ENCODE measurements at places on chromosomes 13 and 19.

DNA sequence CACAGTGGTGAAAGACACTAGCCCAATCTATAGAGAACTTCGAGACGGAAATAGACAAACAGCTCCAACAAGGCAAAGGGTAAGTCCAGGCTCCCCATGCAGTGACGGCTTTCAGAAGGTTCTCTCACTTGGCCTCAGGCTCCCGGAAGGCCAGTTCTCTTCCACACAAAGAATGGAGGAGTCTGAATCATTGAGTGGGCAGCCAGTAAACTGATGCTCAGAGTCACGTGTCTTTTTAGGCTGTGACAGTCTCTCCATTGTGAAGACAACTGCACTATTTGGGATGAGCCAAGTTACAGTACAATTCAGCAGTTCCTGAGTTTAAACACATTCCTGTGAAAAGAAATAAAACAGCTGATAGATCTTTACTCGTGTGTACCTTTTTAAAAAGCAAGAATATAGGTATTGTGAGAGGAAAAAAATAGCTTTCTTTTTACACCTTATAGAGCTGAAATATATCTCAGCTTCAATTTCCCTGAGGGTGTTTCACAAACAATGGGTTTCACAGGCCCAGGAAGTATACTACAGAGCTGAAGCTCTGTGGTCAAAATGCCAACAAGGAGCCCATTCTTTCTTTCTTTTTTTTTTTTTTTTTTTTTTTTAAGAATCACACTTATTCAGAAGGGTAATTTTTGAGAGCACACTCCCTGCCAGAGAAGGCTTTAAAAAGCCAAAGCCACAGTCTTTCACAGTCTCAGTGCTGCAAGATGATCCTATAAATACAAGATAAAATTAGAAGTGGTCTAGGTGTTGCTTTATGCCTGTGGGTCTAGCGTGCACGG is 135.1 kb downstream of the FREM2 start:
- no peak for DNase-seq

DNA sequence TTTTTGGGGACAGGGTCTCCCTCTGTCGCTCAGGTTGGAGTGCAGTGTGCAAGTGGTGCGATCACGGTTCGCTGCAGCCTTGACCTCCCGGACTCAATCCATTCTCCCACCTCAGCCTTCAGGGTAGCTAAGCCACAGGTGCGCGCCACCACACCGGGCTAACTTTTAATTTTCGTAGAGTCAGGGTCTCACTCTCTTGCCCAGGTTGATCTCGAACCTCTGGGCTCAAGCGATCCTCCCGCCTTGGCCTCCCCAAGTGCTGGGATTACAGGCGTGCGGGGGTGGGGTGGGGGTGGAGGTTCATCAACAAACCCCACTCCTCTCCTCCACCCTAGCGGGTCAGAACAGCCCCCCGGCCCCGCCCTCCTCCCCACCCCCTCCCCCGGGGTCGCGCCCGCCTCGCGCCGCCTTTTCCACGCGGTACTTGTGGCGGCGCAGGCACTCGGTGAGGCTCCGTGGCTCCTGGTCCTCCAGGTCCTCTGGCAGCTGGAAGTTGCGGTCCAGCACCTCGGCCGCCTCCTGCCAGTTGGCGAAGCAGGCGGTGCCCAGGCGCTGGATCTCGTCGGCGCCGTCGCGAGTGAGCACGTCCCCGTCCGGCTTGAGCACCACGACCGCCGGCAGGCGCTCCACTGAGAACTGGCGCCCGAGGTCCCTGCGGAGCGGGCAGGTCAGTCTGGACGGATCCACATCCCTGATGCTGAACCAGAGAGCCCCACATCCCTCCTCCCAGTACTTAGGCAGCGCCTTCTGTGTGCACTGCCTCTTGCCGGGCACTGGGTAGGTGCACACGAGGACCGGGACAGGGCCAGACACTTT is 5.2 kb downstream of the NXNL1 start:
- no peak for DNase-seq

GRCh38 chr19:49907745-49908446 is 11.2 kb upstream of the IL4I1 start:
- no peak for DNase-seq

DNA sequence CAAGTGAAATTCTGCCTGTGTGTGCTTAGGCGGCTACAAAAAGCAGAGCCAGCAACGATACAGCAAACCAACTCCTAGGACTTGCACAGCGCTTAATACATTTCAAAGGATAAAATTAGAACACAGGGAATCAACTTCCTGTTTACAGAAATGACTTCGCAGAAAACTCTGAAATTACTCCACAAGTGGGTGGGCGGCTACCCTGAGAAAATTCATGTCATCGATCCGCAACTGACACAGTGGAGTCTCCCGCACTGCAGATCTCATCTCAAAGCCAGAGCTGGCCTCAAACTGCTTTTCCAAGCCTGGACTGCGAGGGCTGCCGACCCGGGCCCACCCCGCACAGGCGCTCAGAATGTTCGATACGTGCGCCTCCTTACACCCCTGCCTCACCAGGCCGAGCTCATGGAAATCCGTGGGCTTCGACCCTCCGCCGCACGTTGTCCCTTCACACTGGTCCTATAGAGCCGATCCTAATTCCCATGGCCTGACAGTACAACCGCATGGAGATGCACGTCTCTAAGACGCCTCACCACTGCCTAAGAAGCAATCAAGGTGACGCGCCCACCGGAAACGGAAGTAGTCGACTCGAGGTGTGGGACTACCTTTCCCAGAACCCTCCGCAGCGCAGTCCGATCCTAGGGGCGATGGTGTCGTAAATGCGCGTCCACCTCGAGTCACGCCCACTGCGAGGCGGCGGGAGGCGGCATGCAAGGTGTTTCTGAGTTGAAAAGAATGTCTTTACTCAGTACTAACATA is at the start of gene ZNF229:
ZNF229 (minus strand) TSS at position 557 of the 759 bp plus-strand sequence. CDS start 5,625 bp downstream, outside the sequence.
- DNase-seq: no peak

GRCh38 chr13:100473501-100474044 is 115.0 kb downstream of the GGACT start:
- no peak for DNase-seq

DNA sequence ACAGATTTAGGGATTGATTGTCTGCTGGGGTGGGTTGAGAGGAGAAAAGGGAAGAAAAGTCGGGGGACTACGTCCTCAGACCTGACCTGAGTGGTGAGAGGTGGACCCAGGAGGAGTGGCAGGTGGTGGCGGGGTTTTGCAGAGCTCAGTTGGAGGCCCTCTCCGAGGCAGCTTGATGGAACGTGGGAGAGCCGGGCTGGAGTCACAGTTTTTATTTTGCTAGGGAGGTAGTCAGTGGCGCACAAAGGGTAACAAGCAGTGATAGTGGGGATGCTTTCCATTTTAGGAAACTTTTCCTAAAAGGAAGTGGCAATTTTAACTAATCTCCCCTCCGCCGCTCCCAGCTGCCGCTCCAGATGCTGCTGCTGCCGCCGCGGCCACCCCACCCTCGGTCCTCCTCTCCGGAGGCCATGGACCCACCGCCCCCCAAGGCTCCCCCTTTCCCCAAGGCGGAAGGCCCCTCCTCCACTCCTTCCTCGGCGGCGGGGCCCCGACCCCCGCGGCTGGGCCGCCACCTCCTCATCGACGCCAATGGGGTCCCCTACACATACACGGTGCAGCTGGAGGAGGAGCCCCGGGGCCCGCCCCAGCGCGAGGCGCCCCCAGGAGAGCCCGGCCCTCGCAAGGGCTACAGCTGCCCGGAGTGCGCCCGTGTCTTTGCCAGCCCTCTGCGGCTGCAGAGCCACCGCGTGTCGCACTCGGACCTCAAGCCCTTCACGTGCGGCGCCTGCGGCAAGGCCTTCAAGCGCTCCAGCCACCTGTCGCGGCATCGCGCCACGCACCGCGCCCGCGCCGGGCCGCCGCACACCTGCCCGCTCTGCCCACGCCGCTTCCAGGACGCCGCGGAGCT is 1.1 kb upstream of the ZNF581 start:
- DNase-seq: no peak

DNA sequence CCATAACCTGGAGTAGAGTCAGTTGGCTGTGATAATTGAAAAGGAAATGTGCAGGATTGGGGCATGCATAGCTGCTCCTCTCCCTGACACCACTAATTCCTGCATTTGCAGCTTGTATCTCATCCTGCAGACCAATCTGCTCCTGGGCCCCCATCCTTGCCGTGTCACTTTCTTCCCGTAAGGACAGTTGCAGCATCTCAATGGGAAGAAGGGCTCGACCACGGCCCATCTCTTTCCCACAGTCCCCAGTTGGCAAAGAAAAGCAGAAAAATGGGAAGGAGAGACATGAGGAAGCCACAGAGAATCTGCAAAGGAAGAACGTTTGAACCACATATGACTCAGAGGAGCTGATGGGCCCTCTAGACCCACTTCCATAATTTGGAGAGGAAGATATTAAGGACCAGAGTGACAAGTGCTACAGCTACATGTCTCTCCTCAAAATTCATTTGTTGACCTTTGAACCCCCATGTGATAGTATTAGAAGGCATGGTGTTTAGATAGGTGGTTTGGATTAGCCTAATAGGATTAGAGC is 1.8 kb upstream of the SIGLEC12 start:
- no peak for DNase-seq
